ENCODE measurements at places on chromosomes 4 and X. TPM values are rescaled to one million over a fixed set of nuclear protein-coding genes. Genes with fewer than 3 reads are reported as not detected.

Gene NHSL2
- 18.9 TPM for total RNA-seq

Gene CSAG1
- not detected for total RNA-seq

Gene ADAM29
- total RNA-seq = not detected

Gene YY2
- 0.49 TPM for total RNA-seq

Gene UGT2A1
- not detected for total RNA-seq

Gene CLCN5
- 7.3 TPM for total RNA-seq

Gene NSUN7
- total RNA-seq = 0.87 TPM

Gene KIAA1210
- not detected for total RNA-seq

Gene TBX22
- total RNA-seq = not detected

Gene NDNF
- 0.33 TPM for total RNA-seq

Gene PDE5A
- 0.98 TPM for total RNA-seq

Gene SOX3
- not detected for total RNA-seq

Gene PABPC1L2A
- not detected for total RNA-seq

Gene APLN
- 583 TPM for total RNA-seq

Gene GIMD1
- not detected for total RNA-seq

Gene CNGA1
- not detected for total RNA-seq

Gene SULT1B1
- 3.7 TPM for total RNA-seq

Gene ZMAT1
- total RNA-seq = 0.60 TPM

Gene CFI
- total RNA-seq = 47.5 TPM

Gene DUSP21
- total RNA-seq = not detected

Gene PABPC5
- 0.44 TPM for total RNA-seq

Measured in mammary microvascular endothelial cell (primary cell).